Effector CD8-positive, alpha-beta T cell (primary cell): ENCODE measurements at places on chromosomes 12 and 14.

GRCh38 chr14:55430024-55430690 lies 10.3 kb downstream of the TBPL2 start:
- no peak for DNase-seq

DNA sequence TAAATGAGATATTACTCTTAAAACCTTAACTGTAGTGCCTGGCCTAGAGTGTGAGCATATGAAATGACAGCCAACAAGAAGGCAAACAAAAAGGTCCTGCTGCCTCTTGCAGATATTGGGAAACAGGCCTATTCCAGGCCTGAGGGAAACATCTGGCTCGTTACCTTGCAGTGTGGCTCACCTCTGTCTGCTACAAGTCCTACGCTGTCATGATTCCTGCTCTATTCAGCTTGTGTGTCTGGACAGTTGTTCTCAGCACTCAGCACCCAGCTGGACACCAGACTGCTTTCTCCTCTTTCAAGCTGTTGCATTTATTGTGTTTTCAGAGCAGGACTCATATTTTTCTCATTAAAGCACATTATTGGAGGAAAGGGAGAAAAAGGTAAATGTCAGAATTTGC lies 113.5 kb downstream of the TMTC2 start:
- no peak for DNase-seq

DNA sequence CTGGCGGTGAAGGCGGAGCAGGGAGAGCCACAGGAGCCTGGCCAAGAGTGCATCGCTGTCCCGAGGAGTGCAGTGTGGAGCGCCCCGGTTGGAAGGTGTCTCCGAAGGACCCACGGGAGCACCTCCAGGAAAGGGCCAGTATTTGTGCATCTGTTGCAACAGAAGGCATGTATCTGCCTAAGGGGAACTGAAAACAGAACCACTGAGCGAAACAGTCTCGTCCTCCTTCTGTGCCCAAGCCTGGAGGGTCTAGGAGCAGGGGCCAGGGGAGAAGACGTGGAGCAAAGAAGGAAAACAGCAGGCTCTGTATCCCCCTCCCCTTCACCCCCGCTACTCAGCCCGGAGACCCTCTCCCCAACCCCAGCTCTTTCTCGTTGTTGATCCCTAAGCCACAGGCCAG lies 5.3 kb upstream of the LRRC10 start:
- no peak for DNase-seq

DNA sequence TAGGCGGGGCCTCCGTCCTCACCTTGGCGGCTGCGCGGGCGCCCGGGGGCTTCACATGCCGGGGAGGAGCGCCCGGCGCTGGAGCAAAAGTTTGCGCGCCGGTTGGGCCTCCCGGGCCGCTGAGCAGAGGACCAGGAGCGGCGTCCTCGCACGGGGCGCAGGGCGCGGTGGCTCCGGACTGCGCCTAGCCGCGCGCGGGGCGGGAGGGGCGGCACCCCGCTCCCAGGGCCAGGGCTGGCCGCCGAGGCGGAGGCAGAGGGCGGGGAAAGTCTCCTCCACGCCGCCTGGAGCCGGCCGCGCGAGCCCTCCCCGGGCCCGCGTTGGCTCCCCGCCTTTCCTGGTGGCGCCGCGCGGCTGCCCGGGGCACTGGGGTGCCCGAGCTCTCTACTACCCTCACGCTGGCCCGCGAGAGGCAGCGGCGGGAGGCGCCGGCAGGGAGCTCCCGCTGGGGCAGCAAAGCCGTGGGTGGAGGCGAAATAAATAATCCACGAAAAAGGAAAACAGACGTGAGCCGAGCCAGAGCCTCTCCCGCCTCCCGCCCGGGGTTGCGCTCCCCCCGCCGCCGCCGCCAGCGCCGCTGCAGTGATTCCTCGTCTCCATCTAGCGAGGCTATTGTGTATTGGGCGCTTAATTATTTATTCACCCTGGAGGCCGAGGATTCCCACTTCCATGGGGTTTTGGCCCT lies 400 bp upstream of the PRIMA1 start:
- no peak for DNase-seq

- DNase-seq: peak; percentile 38
These were observed 103.9 kb upstream of the MYL2 start for GRCh38 chr12:111024205-111024801.

DNA sequence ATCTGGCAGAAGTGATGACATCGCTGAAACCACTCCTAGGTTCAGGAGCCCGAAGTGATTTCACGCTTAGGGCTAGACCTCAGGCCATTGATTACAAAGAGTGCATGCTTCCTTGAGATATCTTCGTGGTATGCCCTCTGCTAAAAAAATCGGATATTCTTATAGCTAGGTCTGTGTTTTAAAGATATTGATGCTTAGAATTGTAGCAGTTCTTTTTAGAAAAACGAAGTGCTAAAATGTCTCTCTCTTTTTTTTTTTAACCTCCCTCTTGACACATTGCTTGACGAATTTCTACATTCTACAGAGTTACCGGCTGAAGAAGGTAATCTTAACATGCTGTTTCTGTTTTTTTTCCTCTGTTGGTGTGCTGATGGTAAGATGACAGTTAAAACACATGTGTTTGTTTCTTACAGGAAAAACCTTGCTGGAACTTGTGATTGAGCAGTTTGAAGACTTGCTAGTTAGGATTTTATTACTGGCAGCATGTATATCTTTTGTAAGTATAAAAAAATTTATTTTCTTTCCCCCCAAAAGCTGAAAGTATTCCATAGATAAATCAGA lies 1.3 kb downstream of the ATP2A2 start:
- no peak for DNase-seq

- DNase-seq: no peak
These were observed 55.8 kb downstream of the SRRM4 start for GRCh38 chr12:119036878-119037825.

GRCh38 chr12:6871052-6871957 lies 1.8 kb downstream of the SPSB2 start:
- no peak for DNase-seq

DNA sequence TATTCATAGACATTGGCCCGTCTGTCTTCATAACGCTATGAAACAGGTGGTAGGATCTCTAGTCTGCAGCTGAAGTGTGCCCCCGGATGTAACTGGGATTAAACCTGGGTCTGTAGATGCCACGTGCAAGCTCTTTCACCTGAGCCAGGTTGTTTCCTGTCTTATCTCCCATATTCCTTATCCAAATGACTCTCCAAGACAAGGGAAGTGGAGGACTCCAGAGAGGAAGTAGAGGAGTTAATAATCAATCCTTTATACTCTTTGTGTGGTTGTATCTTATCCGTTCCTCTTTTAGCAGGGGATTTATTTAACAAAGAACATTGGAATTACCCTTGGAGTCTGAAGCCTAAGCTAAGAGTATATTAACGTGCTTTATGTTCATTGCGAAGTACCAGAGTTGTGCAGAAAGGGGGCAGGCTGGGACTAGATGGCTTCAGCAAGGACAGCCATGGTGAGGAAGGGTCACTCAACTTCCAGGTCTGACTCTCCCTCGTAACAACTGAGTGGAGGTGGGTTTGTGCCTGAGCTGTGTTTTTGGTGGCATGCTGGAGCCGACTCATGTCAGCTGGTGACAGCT lies 82.8 kb downstream of the RIN3 start:
- no peak for DNase-seq

GRCh38 chr12:40219760-40220159 lies 5.0 kb upstream of the LRRK2 start:
- DNase-seq: no peak

- no peak for DNase-seq
These were observed 256.8 kb upstream of the DDHD1 start for GRCh38 chr14:53409969-53410368.

- no peak for DNase-seq
These were observed 72.4 kb downstream of the IFT43 start for GRCh38 chr14:76057914-76058313.

GRCh38 chr12:54723379-54724256 lies 75.5 kb upstream of the DCD start:
- DNase-seq: no peak

DNA sequence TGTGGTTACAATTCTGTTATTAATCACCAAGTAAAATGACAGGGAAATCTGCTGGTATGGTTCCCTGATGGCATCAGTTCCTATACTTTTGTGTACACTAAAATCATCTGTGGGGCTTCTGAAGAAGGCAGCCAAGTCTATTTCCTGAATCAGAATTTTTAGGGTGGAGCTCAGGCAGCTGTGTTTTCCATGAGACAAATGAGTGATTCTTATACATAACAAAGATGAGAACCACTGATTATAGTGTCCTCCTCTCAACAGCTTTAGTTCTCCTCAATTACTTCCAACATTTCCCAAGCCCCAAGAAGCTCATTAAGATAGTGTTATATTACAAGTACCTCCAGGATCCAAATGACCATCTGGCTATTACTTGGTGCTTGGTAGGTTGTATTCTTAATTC lies 64.5 kb upstream of the USP44 start:
- no peak for DNase-seq

- no peak for DNase-seq
These were observed 64.4 kb upstream of the FZD10 start for GRCh38 chr12:130097798-130098255.

- DNase-seq: no peak
These were observed 101.2 kb upstream of the ATF7IP start for GRCh38 chr12:14264316-14264715.

DNA sequence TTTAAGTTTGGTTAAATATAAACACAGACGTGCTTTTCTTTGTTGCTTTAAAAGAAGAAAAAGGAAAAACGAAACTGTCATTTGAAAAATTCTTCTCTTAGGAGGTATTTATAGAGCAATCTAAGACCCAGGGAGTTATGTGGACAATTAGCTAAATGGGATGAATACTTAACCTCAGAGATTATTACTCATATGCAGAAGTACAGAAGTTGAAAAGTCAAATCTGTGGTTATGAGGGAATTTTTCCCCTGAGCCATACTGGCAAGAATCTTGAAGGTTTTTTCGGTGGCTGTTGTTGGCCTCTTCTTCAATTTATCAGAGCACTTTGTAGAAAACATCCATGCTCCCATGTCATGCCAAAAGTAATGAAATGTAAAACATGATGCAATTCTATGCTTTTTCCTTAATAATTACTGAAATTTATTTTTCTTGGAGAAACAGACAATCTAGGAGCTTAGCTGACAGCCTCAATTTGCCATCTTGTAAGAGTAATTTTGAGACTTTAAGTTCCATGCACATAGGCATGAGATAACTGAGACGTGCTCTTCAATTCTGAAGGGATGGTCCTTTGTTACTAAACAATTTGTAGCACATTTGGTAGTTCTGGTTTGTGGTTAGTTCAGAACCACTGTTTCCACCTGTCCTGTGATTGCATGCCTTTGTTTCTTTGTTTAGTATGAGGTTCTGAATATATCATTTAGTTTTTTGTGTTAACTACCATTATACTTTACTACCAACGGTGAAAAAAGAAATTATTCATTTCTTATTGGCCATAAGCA lies 126.6 kb downstream of the BCAT1 start:
- no peak for DNase-seq

- DNase-seq: no peak
These were observed 20.7 kb downstream of the NID2 start for GRCh38 chr14:52048116-52048515.

GRCh38 chr12:18267427-18268099 lies 6.2 kb downstream of the PIK3C2G start:
- no peak for DNase-seq

DNA sequence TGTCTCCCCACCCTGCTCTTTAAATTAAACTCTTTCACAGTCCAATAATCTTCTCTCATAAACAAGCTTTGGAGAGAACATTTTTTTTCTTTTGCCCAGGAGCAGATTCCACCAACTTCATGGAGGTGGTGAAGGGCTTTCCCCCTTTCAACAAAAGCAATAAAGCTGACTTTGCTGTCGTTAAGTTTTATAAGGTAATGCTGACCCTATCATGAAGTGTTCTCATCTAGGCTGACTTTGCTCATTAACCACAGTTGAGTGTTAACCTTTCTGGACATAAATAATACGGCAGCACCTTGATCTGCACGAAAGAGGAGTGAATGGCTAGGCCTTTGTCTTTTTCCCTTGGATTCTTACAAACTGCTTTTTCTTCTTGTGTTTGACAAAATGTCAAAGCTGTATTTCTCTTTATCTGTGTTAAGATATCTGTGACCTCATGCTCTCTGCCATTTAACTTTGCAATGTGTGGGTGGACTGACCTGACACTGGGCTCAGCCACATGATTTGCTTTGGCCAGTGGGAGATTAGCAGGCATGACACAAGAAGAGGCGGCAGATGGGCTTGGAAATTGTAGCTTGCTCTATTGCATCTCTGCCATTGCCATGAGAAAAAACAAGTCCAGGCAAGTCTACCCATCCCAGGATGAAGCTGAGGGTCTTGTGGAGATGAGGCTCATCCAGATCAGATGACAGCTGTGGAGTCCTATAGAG lies 470.9 kb upstream of the CCDC196 start:
- no peak for DNase-seq
